ENCODE measurements at places on chromosomes 6 and 20. TPM values are rescaled to one million over a fixed set of nuclear protein-coding genes. Genes with fewer than 3 reads are reported as not detected.
A peak's percentile ranks its signal among the peaks of the same experiment; 100 is the strongest.

DNA sequence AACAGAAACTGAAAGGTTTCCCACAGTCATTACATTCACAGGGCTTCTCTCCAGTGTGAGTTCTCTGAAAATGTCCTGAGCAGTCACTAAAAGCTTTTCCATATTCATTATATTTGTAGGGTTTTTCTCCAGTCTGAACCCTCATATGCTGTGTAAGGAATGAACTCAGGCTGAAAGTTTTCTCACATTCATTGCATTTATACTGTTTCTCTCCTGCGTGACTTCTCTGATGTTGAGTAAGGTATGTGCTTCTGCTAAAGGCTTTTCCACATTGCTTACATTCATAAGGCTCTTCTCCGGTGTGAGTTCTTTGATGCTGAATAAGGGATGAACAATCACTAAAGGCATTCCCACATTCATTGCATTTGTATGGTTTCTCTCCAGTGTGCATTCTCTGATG lies 29.8 kb upstream of the ZNF391 start:
- no peak overlapping the region for H3K27ac ChIP-seq
- DNase-seq: no peak
- H3K4me1 ChIP-seq: no peaks in the 10 kb centered on the region

- no peak overlapping the region for H3K27ac ChIP-seq
- H3K4me1 ChIP-seq: no peaks in the 10 kb centered on the region
- DNase-seq: no peak
- no peak overlapping the region for H3K4me3 ChIP-seq
Measured at GRCh38 chr6:36373368-36374019, 14.0 kb downstream of the ETV7 start.

GRCh38 chr6:37005061-37005810 lies at the start of gene FGD2:
TSS of gene FGD2 (plus strand) at chr6:37005655. CDS start at chr6:37005818, 163 bp downstream.
- H3K4me1 ChIP-seq: no peaks in the 10 kb centered on the region
- no peak within 1 kb of the TSS for H3K27ac ChIP-seq
- no peaks in the 10 kb centered on the region for H3K36me3 ChIP-seq
- no peak within 1 kb of the TSS for H3K4me3 ChIP-seq
- DNase-seq: no peak
- H3K27me3 ChIP-seq: no peaks in the 10 kb centered on the region

The KCNQ5 gene
- total RNA-seq: 0.09 TPM

GRCh38 chr20:53581444-53582250 lies 12.0 kb downstream of the ZNF217 start:
- H3K27ac ChIP-seq: peak overlapping the region; percentile 83
- no peak for DNase-seq
- peaks cover 10% of the 10 kb centered on the region for H3K36me3 ChIP-seq
- H3K27me3 ChIP-seq: no peaks in the 10 kb centered on the region

The CARMIL1 gene
- 11.0 TPM for total RNA-seq

DNA sequence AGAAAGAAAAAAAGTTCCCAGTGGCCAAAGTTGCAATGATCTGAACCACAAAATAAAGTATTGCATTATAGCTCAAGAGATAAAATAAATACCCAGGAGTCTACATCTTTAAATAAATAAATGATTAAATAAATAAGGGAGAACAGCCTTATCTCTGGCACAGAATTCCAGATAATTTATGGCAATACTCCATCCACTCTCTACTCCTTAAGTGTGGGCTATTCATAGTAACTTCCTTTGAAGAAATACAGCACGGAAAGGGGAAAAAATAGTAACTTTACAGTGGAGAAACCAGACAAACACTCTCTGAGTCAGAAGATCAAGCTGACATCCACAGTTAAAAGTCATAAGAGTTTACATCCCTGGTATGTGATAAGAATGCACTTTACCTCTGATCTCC lies 11.6 kb downstream of the AURKA start:
- H3K4me3 ChIP-seq: no peak overlapping the region
- no peaks in the 10 kb centered on the region for H3K4me1 ChIP-seq
- peaks cover 35% of the 10 kb centered on the region for H3K36me3 ChIP-seq
- no peak for DNase-seq

The UBE2C gene
- total RNA-seq: 325 TPM

The SLC44A4 gene
- 0.32 TPM for total RNA-seq

DNA sequence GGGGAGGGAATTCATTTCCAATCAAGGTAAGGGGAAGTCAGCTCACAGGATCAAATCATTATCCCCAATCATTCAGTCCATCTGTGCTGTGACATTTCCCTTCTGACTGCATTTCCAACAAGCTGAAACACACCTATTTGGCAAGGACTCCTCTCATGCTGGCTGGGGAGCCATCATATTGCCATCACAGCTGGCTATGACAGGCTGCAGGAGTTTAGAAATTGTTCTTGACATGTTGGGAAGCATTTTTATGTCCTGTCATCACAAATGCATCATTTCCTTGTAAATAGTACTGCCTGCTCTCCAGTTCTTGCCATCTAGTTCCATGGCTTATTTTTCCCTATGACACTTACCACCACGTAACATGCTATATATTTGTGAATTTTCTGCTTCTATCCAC lies 113.9 kb upstream of the TMEM170B start:
- no peak overlapping the region for H3K4me3 ChIP-seq
- H3K36me3 ChIP-seq: no peaks in the 10 kb centered on the region
- H3K27me3 ChIP-seq: no peaks in the 10 kb centered on the region
- DNase-seq: no peak
- H3K4me1 ChIP-seq: peaks cover 22% of the 10 kb centered on the region
- no peak overlapping the region for H3K27ac ChIP-seq

The SIRPG gene
- total RNA-seq: not detected

The MRAP2 gene
- total RNA-seq: 0.75 TPM

GRCh38 chr6:65819152-65819551 lies 112.1 kb upstream of the EYS start:
- H3K36me3 ChIP-seq: no peaks in the 10 kb centered on the region
- DNase-seq: no peak
- no peak overlapping the region for H3K27ac ChIP-seq
- no peaks in the 10 kb centered on the region for H3K27me3 ChIP-seq
- H3K4me1 ChIP-seq: no peaks in the 10 kb centered on the region
- no peak overlapping the region for H3K4me3 ChIP-seq

- no peaks in the 10 kb centered on the region for H3K4me1 ChIP-seq
- no peak overlapping the region for H3K27ac ChIP-seq
- H3K4me3 ChIP-seq: no peak overlapping the region
- H3K27me3 ChIP-seq: no peaks in the 10 kb centered on the region
- no peaks in the 10 kb centered on the region for H3K36me3 ChIP-seq
- no peak for DNase-seq
Measured at GRCh38 chr20:58081846-58082245, 146.6 kb downstream of the ANKRD60 start.

GRCh38 chr20:36391955-36392354 lies 85.8 kb downstream of the DLGAP4 start:
- H3K4me3 ChIP-seq: no peak overlapping the region
- H3K27ac ChIP-seq: no peak overlapping the region
- no peak for DNase-seq
- H3K36me3 ChIP-seq: no peaks in the 10 kb centered on the region
- no peaks in the 10 kb centered on the region for H3K27me3 ChIP-seq

GRCh38 chr6:131400054-131400778 lies 172.8 kb upstream of the ARG1 start:
- H3K27ac ChIP-seq: no peak overlapping the region
- no peaks in the 10 kb centered on the region for H3K4me1 ChIP-seq
- H3K36me3 ChIP-seq: no peaks in the 10 kb centered on the region
- no peak overlapping the region for H3K4me3 ChIP-seq

The ID1 gene
- total RNA-seq: 133 TPM

DNA sequence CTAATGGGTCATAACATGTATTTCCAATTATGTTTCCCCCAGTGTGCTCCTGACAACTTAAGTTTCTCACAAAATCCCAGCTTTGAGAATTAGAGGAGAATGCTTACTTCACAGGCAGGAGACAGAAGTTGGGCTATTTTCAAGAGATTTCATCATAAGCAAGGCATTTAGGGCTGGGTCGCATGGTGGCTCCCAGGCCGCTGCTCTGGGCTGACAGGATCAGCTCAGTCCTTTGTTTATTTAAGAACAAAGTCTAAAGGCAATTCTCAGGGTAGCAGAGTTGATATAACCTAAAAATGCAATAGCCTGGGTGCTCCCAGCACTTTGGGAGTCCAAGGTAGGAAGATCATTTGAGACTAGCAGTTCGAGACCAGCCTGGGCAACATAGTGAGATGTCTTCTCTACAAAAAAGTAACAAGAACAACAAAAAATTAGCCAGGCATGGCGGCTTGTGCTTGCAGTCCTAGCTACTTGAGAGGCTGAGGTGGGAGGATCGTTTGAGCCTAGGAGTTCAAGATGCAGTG lies 10.9 kb downstream of the FOXQ1 start:
- H3K36me3 ChIP-seq: no peaks in the 10 kb centered on the region
- H3K4me3 ChIP-seq: no peak overlapping the region
- H3K4me1 ChIP-seq: no peaks in the 10 kb centered on the region
- DNase-seq: no peak
- H3K27ac ChIP-seq: no peak overlapping the region

DNA sequence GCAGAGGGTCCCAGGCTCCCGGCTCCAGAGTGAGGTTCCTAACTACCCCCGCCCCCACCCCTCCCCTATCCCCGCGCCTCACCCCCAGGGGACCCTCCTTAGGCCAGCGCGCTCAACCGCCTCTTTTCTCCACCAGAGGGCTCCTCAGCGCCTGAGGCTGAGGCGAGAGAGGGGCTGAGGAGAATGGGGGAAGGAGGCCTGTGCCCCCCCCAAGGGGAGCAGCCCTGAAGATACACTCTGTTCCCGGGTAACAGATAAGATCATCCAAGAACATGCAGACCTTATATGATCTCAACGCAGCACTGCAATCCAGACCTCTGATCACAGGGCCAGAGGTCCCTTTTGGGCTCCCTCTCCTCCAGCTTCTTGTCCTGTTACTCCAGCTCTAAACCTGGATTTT lies 43.3 kb upstream of the MRPS10 start:
- no peaks in the 10 kb centered on the region for H3K27me3 ChIP-seq
- peaks cover 11% of the 10 kb centered on the region for H3K4me1 ChIP-seq
- no peak overlapping the region for H3K27ac ChIP-seq
- no peaks in the 10 kb centered on the region for H3K36me3 ChIP-seq
- DNase-seq: peak; percentile 69

The PDYN gene
- total RNA-seq: 0.12 TPM

DNA sequence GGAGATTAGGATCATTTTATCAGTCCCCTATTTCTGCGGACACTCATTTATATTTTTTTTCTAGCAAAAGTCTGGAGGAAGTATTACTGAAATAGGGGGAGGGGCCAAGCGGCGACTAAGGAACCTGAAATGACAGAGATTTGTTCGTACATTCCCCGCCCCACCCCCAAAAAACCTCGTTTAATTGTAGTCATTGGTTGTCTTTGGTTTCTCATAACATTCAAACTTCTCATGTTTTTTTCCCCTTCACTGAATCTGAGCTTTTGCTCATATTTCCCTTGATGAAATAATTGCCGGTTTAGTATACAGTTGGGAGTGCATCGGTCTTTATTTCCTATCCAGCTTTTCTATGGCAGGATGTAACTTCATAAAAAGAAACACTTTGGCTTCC lies 768 bp upstream of the FYN start:
- peaks cover 26% of the 10 kb centered on the region for H3K4me1 ChIP-seq
- no peak overlapping the region for H3K27ac ChIP-seq
- no peak for DNase-seq
- H3K36me3 ChIP-seq: no peaks in the 10 kb centered on the region

GRCh38 chr20:20070871-20071726 lies 18.8 kb downstream of the CFAP61 start:
- H3K4me1 ChIP-seq: no peaks in the 10 kb centered on the region
- H3K27ac ChIP-seq: no peak overlapping the region
- DNase-seq: no peak
- H3K27me3 ChIP-seq: no peaks in the 10 kb centered on the region
- H3K36me3 ChIP-seq: no peaks in the 10 kb centered on the region

- no peak for DNase-seq
- no peak overlapping the region for H3K27ac ChIP-seq
- no peaks in the 10 kb centered on the region for H3K36me3 ChIP-seq
Measured at GRCh38 chr6:142458836-142459235, 157.0 kb downstream of the ADGRG6 start.

GRCh38 chr6:21325201-21325856 lies 268.2 kb upstream of the SOX4 start:
- no peaks in the 10 kb centered on the region for H3K36me3 ChIP-seq
- peaks cover 14% of the 10 kb centered on the region for H3K4me1 ChIP-seq
- DNase-seq: no peak
- no peaks in the 10 kb centered on the region for H3K27me3 ChIP-seq
- no peak overlapping the region for H3K27ac ChIP-seq

- H3K4me1 ChIP-seq: peaks cover 5% of the 10 kb centered on the region
- no peaks in the 10 kb centered on the region for H3K27me3 ChIP-seq
- no peak overlapping the region for H3K27ac ChIP-seq
- H3K4me3 ChIP-seq: no peak overlapping the region
Measured at GRCh38 chr6:15061908-15062515, 183.9 kb upstream of the JARID2 start.

DNA sequence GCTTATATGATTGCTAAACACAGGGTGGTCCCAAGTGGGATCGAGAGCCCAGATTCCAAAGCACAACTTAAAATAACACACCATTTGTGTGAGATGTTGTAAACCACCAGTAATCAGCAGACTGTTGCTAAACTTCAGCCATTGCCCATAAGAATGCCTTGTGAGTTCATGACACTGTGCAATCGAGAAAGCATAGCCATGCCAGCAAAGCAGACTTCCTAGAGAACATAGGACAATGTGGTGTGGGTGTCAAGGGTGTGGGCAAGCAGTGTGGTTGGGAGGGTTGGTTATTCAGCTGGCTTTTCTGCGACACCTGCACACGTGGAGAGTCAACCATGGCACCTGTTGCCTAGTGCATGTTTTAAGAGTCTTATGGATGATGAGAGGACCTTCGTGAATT lies 16.1 kb upstream of the CALHM6 start:
- no peak overlapping the region for H3K4me3 ChIP-seq
- DNase-seq: no peak
- H3K27me3 ChIP-seq: no peaks in the 10 kb centered on the region
- H3K36me3 ChIP-seq: no peaks in the 10 kb centered on the region
- H3K27ac ChIP-seq: no peak overlapping the region

- H3K36me3 ChIP-seq: no peaks in the 10 kb centered on the region
- no peak overlapping the region for H3K27ac ChIP-seq
- no peak for DNase-seq
- H3K4me3 ChIP-seq: no peak overlapping the region
- H3K27me3 ChIP-seq: no peaks in the 10 kb centered on the region
Measured at GRCh38 chr6:46507426-46507825, 16.2 kb upstream of the RCAN2 start.

The PACSIN1 gene
- total RNA-seq: 0.41 TPM

The SLA2 gene
- 0.21 TPM for total RNA-seq

GRCh38 chr6:108562503-108562993 lies 1.8 kb downstream of the FOXO3 start:
- H3K27me3 ChIP-seq: peaks cover 40% of the 10 kb centered on the region
- H3K36me3 ChIP-seq: no peaks in the 10 kb centered on the region
- no peak overlapping the region for H3K27ac ChIP-seq
- peaks cover 9% of the 10 kb centered on the region for H3K4me1 ChIP-seq
- peak overlapping the region; percentile 76 for H3K4me3 ChIP-seq
- peak; percentile 81 for DNase-seq

DNA sequence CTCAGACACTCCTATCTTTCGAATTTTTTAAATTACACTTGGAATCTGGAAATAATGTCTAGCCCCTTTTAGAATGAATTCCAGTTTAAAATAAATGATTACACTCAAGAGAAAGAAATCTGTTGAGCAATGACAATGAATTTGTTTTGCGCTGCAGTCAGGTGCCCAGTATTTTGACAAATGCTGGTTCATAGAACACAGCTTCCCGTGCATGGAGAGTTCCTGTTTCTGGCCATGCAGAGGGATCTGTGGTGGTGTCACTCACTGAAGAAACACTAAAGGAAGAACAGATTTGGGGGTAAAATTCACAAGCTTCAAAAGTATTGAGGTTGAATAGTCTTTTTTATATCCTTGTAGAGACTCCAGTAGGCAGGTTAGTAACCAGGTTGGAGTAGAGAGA lies 113.4 kb upstream of the CEP85L start:
- H3K36me3 ChIP-seq: no peaks in the 10 kb centered on the region
- no peak overlapping the region for H3K4me3 ChIP-seq
- H3K27me3 ChIP-seq: no peaks in the 10 kb centered on the region
- DNase-seq: no peak
- H3K4me1 ChIP-seq: peaks cover 10% of the 10 kb centered on the region
